ENCODE measurements at places on chromosomes 6 and 20. TPM values are rescaled to one million over a fixed set of nuclear protein-coding genes. Genes with fewer than 3 reads are reported as not detected.

GRCh38 chr20:34629904-34630303, 47.0 kb downstream of the PIGU start:
- no peak for DNase-seq

- no peak for DNase-seq
Observed at GRCh38 chr6:74534465-74535211, 671.2 kb downstream of the COL12A1 start.

- DNase-seq = no peak
Observed at GRCh38 chr6:75236630-75237029, 7.0 kb downstream of the COX7A2 start.

DNA sequence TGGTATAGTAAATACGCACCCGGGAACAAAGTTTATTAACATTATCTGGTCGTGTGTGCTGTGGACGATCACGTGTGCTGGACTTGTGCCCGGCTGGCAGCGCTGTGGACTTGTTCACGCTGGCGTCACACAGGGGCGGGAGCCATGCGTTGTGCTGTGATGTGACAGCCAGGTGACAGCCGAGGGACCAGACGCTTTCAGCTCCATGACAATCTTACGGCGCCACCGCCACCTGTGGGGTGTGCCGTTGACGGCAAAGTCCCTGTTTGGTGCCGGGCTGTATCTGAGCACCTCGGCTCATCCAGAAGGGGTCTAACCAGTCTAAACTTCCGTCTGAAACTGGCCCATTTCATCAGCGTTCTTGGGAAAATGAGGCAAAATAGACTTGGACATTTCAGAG, 25.2 kb downstream of the DLL1 start:
- DNase-seq = no peak

DNA sequence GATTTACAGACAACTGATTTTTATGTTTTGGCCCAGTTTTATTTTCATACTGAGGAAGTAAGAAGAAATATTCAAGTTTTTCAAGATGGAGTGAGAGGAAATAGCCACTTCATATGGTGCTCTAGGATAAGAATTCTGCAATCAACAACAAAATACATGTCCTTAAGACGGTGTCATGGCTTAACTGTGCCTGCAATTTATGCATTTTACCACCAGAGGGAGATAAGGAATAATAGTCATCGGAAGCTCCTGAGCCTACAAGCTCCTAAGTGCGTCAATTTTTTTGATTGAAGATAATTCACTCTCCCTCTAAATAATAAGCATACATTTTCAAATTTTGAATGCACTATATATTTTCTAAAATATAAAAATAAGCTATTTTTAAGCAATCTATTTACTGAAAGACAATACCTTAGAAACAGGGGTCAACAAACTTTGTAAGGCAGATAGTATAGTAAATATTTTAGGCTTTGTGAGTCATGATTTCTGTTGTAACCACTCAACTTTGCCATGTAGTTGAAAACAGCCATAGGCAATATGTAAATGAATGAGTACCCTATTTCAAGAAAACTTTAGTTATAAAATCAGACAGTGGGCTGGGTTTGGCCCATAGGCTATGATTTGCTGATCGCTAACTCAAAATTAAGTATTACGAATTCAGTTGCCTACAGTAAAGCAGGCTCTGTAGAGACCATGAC, 230.9 kb upstream of the DTNBP1 start:
- DNase-seq = no peak

- DNase-seq = no peak
Observed at GRCh38 chr6:131060311-131060710, 2.7 kb downstream of the EPB41L2 start.

DNA sequence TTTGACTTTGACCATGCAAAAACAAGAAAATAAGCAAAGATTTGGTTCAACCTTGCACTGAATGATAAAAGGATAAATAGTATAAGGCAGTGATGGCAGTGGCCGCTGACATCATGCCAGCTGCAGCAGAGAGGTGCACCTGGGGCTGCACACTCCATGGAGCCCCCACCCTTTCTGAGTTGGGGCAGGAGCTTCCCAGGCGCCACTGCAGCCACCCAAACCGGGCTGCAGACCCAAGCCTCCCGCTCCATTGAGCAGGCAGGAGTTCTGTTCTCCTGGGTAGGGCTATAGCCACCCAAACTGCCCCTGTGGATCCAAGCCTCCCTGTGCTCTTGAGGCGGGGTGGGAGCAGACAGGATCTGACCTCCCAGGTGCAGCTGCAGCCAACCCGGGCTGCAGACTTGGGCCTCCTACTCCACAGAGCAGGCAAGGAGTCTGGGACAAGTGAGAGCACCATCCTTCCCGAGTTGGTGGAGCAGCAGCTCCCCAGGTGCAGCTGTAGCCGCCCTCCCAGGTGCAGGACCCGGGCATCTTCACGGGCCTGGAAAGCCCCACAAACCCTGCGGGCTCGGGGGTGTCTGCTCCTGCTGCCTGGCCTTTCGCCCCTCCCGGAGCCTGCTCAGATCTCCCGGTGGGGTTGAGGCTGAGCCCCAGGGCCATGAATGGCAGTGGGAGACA, 537.9 kb downstream of the TENT5A start:
- DNase-seq = no peak

GRCh38 chr6:139291813-139292619, at the start of gene TXLNB:
Gene TXLNB, minus strand, starts transcription at chr6:139291998. Its CDS starts 3,099 bp downstream, at chr6:139288899.
- peak; percentile 92 for DNase-seq

- DNase-seq = no peak
Observed at GRCh38 chr6:26258212-26258977, 106.6 kb upstream of the BTN3A2 start.

DNA sequence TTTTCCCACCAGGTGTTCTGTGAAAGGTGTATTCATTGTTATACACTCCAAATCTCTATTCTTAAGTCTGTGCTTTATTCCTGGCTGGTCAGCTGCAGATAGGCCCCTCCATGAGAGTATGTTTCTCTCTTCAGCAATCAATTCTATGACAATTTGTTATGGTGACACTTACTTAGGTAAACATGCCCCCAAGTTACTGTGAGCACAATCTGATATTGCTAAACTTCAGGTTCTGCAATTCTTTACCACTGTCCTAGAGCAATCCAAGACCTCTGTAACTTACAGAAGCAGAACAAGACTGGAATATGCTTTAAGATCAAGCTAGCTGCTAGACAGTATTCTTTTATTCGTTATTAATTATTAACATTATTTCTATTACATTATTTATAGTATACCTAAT, 391.9 kb downstream of the FRK start:
- DNase-seq = no peak

DNA sequence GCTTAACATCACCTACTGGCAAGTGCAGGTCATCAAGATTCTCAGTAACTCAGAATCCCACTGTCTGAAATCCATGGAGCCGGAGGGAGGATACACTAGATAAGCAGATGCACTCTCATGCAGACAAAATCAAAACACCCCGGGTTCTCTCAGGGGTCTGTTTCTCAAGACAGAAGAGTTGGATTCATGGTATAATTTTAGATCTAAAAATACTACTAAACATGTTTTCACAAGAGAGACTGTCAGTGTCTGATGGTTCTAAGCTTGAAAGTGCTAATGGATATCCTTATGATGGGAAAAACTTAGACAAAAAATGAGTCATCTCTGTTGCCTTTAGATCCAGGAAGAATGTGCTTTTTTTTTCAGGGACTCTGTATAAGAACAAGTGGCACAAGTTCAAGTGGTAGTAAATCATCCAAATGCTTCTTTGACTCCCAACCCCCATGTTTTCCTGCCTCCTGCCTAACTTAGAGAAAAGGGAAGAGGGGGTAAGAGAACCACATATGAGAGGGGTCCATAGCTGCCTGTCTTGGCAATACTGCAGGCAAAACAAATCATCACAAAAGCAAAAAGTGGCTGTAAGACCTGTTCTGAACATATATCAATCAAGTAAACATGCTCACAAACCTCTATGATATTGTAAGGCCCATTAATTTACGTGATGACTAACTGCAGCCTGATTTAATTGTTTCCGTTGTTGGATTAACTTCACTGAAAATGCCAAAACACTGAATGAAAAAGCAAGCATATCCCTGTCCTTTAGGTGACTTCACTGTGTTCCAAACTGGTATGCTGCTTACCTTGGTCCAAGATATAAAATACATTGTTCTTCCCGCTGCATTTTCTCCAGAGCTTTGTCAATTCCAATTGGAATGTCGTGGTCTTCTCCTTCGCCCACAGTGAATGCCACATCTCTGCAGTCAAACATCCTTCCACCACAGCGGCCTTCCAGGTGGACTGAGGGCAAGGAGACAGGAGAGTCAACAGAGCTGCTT, 84.0 kb upstream of the TULP1 start:
- no peak for DNase-seq

GRCh38 chr20:54212226-54212625, 4.3 kb downstream of the PFDN4 start:
- no peak for DNase-seq

- no peak for DNase-seq
Observed at GRCh38 chr6:117451671-117452070, 25.9 kb upstream of the ROS1 start.

Gene CDH4
- not detected for total RNA-seq

Gene PCSK2
- total RNA-seq = not detected

Gene EYS
- not detected for total RNA-seq

Gene RAET1E
- total RNA-seq = not detected

Gene GJA10
- not detected for total RNA-seq

Gene STMND1
- not detected for total RNA-seq
